Tongue (tissue), 3 donors: ENCODE measurements at places on chromosomes 2 and 18. TPM values are rescaled to one million over a fixed set of nuclear protein-coding genes. Genes with fewer than 3 reads are reported as not detected.

RFX8 gene
- total RNA-seq = 0.51 TPM

SPATS2L gene
- 220 TPM for total RNA-seq

PGAP1 gene
- total RNA-seq = 41.1 TPM

POTEI gene
- 0.21 TPM for total RNA-seq

STEAP3 gene
- 25.2 TPM for total RNA-seq
